ENCODE measurements at places on chromosomes 6 and 20.

- DNase-seq: no peak
These were observed 64.0 kb downstream of the JAG1 start for GRCh38 chr20:10609770-10610169.

DNA sequence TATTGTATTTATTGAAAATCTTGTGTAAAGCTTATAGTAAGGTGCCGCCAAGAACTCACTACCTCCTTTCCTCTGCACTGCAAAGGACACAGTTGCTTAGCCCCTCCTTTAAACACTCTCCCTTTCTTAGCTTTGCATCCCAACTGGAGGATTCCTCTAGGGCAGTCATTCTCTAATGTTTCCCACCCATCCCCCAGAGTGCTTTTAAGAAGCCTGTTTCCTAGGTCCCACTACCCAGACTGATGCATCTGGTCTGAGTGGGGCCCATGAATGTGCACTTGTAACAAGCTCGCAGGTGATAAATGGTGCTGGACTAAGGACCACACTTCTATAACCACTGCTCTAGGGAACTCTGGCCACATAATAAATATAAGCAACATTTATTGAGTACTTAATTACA is 55.2 kb downstream of the B4GALT5 start:
- DNase-seq: no peak

DNA sequence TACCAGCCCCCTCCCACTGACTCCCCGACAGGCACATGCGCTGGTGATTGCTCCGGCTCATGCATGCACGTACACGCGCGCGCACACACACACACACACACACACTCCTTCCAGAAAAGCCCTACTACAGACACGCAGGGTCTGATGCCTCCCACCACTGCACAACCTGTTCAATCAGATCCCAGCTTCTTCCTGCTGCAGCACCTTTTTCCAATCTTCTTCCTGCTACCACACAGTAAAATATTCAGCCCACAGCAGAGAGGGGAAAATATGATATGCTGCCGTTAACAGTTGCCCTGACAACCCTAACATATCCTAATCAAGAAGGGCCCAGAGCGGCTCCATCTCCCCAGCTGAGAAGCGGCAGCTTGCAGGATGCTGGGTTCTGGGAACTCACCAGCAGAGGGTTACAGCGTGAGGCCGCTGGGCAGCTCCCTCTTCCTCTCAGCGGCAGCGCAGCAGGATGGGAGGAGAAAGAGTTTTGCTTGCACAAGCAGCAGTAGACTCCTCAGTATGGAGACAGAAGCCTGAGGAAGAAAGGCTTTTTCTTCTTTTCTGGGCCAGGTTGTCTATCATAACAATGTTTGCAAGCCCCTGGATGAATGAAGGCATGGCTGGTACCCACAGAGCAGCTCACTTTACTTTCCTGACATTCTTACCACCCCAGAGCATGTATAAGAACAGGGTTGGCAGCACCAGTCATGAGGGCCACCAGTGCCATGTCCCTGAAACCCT is 23.9 kb downstream of the MAP7 start:
- DNase-seq: peak; percentile 84

- DNase-seq: no peak
These were observed 104.9 kb upstream of the PREP start for GRCh38 chr6:105507811-105508210.

- DNase-seq: no peak
These were observed 163.2 kb upstream of the JARID2 start for GRCh38 chr6:15082708-15083107.

- DNase-seq: no peak
These were observed 243.3 kb downstream of the NRN1 start for GRCh38 chr6:5763407-5763806.

GRCh38 chr20:4244700-4245485 is 229.5 kb upstream of the RNF24 start:
- no peak for DNase-seq
